ENCODE measurements at places on chromosomes 16 and 17.

DNA sequence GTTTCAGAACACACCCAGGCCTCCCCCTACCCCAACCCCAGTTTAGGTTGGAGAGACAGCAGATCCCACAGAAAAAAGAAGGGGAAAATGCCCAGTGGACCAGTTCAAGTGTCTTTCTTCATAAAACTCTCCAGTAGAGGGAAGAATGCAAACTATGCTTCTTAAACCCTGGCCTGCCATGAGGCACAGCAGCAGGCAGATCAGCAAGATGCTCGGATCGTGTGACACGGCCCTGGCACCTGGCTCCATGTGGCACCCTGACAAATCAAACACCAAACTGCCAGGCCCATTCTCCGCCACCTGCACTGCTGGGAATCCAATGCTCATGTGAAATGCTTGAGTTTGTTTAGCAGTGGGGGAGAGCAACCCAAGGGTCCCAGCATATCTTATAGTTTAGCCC, 166.8 kb downstream of the SOX9 start:
- DNase-seq, result no peak

GRCh38 chr17:75693500-75694481, 26.7 kb downstream of the SAP30BP start:
- no peak for DNase-seq

GRCh38 chr17:57260325-57261083, 4.2 kb downstream of the MSI2 start:
- no peak for DNase-seq

DNA sequence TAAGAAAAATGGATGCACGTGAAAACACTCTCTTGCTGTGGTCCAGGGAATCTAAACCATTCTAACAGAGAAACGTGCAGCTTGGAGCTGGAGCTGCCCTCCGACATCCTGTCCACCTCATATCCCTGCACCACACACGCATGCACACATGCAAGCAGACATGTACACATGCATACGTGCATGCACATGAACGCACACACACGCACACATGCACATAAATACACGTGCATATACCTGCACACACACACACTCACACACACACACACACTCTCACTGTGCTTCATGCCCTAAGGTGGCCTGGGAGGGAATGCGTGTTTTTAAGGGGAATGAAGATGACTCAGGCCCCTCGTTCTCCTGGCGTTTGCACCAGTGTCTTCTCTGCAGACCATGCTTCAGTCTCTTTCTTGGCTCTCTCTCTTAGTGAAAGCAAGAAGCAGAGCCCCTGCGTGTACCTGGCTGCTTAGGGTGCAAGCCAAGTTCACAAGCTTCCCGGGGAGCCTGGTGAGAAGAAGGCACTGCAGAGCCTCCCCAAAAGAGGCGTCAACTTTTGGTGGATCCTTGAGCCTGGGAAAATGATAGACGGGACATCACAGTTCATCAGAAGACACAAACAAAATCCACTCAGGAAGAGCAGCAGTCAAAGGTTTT, 72.8 kb downstream of the GOSR1 start:
- no peak for DNase-seq

GRCh38 chr17:45234641-45235415, 13.1 kb downstream of the FMNL1 start:
- no peak for DNase-seq

DNA sequence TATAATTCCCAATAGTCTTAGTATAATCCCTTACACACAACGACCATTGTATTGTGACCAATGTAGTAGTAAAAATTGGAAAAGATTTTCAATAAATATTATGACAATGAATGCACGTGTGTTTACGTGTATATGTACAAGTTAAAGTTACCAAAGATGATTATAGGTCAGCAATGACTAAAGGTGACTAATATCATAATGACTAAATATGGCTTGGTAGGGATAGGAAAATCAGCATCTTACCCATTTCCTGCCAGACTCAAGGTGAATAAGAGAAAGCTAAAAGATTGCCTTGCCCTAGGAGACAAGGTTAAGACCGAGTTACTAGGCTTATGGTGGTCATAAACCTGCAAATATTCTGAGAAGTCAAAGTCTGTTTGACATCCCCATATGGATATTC, 34.4 kb downstream of the CPD start:
- DNase-seq, result no peak

- no peak for DNase-seq
These were observed 34.0 kb downstream of the RNF213 start for GRCh38 chr17:80294653-80295052.

DNA sequence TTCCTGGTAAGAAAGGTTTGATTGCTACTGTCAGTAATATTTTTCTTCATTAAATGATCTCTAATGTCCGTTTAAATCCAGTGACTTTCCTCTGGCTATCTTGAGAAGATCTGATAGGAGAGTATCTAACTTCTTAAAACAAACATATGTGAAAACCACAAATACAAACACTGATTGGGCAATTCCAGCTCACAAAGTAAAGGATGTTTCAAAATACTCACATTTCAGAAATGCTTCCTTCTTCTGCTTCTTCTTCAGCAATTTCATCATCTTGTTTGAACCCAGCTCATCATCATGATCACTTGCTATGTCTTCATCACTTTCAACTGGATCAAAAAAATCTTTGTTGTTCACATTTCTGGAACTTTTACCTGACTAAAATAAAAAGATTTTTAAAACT, 64.3 kb upstream of the RBL2 start:
- no peak for DNase-seq

DNA sequence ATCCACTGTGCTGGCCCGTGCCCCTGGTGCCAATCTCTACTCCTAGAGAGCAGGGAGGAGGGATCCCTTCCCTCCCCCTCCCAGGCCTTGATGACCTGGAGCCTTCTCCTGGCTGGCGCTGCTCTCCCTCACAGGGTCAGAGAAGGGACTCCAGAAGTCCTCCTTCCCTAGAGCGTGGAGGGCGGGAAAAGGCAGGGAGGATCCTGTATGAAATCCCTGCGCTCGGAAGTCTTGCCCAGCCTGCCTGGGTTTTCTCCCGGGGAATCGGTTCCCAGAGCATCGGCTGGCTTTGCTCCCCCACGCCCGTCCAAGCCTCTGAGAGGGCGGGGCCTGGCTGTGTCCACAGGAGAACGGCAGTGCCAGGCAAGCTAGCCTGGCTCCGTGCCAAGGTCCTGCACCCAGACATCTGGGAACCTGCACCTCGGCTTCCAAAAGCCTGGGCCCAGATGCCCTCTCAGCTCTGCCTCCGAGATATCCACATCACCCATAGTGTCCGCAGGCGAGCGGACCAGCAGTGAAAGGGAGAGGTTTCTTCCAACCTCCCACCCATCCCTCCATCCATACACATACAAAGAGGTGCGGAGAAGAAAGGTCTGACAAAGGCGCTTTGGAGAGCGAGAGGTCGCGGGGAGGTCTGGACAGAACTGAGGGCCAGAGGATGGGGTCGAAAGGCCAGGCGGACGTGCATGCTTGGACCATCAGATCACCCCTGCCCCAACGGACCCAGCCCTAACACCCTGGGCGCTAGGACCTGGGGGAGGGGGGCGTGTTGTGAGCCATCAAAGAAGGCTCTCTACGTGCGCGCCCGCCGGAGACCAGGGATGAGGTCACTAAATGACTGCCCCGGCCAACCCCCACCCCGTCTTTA, 1.1 kb downstream of the MPP2 start:
- no peak for DNase-seq

DNA sequence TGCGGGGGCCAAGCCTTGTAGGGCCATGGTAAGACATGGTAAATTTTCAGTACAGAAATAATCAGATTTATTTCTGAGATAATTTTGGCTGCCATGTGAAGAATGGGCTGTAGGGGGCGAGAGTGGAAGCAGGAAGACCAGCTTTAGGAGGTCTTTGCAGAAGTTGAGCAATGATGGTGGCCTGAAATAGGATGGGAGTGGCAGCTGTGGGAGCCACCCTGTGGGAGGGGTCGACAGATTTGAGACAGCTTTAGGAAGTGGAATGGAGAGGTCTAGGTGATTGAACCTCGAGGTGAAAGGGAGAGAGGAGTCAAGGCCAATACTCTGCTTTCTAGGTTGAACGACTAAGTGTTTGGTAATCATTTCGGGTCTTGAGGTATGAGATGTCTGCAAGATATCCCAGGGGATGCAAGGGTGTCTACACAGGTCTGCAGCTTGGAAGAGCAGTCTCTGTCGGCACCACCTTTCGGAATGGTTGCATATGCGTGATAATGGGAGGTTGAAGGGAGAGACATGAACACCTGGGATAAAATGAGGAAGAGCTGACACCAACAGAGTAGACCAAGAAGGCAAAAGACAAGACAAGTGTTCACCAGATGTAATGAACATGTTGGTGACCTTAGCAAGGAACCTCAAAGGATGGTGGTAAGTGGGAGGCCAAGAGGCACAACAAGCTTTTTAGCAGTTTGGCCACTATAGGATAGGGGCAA, 4.2 kb upstream of the ATXN7L3 start:
- DNase-seq, result no peak

DNA sequence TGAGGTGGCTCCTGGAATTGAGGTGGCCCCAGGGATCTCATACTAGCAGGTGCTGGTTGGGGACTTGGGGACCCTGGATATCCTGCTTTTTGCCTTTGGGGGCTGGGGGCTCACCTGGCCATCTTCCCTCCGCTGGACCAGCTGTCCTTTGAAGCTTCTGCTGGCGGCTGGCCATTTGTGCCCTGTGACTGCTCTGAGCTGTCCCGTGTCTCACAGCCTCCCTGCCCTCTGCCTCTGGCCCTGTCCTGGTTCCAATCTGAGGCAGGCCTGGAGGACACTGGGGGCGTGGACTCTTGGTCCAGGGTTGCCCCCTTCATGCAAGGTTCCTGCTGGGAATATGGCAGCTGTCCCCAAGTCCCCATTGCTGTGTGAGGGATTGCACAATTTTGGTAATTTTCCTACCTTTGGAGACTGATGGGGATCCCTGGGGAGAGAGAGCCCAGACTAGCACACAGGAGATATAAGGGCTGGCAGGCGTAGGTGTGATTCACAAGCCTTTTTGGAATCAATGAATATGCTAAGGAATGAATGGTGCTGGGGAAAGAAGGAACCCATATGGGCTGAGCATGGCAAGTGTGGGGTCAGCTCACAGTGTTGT, 19.2 kb downstream of the ADCY7 start:
- no peak for DNase-seq

- DNase-seq, result no peak
These were observed 20.9 kb downstream of the TRPV3 start for GRCh38 chr17:3536716-3537115.

GRCh38 chr17:72947475-72947874, 145.0 kb downstream of the SLC39A11 start:
- DNase-seq, result no peak

DNA sequence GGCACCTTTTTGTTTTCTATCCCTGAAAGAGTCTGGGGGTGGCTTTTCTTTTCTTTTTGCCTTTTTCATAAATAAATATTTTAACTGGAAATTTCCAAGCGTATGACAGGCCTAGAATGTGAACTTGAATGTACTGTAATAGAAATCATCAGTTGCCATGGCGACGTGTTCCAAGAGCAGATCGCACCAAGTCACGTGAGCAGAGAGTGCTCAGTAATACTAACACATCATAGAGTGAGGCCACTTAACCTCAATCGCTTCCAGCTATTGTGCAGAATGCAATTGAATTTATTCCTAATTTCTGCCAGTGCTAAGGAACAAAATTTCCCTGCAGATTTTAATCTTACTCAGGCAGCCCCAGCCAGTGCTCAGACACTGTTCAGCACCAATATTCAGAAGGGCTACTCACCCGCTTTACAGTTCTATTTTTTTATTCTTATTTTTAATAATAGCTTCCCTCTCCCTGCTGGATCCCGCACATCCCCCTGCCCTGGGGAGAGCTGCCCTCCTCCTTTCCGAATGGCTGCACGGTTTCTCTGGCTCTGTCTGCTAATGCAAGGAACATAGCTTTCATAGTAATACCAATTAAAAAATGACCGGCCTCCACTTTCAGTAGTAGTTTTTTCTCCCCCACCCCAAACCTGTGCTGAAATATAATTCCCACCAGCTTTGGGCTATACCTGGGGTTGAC, 26.2 kb upstream of the PMFBP1 start:
- no peak for DNase-seq

DNA sequence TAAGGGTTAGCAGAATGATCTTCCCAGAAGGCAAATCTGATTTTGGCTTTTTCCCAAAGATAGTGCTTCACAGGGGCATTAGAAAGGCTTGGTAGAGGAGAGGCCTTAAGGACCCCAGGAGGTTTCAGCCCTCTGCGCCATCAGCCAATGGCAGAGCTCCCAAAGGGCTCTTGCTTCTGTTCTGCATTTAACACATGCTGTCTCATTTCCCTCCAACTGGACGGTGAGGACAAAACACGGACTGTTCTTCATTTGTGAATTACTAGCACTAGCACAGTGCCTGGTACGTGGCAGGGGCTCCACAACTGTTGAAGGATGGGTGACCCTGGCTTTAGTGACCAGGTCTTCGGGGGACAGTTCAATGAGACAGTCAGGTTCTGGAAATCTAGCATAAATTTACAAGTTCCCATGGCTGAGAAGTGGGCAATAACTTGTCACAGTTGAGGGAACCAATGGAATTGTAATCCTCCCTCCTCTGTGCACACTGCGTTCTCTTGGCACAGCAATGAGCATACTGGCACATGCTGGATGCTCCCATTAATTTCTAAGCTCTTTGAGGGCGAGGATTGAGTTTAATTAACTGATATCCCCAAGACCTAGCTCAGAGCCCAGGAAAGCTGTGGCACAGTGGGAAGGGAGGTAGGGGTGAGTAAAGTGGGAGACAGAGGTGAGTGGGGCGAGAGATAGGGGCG, 45.4 kb downstream of the COG7 start:
- DNase-seq, result no peak

DNA sequence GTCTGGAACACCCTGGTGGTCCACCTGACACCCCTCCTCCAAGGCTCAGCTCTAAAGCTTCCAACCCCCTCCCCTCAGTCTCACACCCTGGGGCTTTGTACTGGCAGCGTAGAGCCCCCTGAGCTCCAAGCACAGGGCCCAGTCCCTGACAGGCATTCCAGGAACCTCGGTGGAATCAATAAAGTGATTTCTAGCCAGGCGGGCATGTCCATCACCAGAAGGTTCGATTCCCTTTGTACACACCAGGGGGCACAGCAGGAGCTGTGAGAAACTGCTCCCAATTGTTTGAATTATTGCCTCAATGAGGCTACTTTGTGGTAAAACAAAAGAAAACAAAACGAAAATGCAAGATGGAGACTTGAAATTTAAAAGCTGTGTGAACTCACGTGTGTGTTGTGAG, 51.8 kb downstream of the SMPD3 start:
- DNase-seq, result no peak

Measured in activated naive CD4-positive, alpha-beta T cell (primary cell).